ENCODE measurements at places on chromosomes 11 and 22.

- DNase-seq, result no peak
These were observed 261.7 kb downstream of the BUD13 start for GRCh38 chr11:116510886-116511650.

DNA sequence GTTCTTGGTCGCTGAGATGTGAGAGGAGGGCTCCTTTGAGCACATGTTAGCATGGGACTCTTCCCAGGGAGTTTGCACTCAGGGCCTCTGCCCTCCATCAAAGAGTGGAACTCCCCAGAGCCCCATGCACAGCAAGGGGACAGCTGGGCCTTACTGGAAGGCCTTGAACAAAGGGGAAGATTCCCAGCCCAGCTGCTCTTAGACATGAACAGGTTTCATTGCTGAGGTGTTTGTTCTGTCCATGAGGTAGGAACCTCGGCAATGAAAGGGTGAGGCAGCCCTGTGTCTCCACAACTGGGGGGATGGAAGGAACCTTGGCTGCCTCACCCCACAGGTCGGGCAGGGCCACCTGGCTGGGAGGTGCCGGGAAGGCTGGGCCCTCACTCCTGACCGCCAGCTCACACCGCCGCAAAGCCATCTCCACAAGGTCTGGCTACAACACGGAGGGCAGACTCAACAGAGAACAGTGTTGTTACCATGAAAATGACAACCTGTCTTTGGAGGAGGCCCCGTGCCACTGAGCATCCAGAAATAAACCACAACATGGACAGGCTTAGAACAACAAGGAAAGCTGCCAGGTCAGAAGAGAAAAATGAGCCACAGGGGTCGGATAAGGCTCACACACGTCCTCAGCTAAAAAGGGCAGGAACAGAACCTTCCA is 3.2 kb downstream of the DERL3 start:
- DNase-seq, result no peak

GRCh38 chr22:35921044-35921443 is 107.6 kb downstream of the RBFOX2 start:
- no peak for DNase-seq

GRCh38 chr22:48152164-48152775 is 1389.8 kb downstream of the TBC1D22A start:
- DNase-seq, result no peak

DNA sequence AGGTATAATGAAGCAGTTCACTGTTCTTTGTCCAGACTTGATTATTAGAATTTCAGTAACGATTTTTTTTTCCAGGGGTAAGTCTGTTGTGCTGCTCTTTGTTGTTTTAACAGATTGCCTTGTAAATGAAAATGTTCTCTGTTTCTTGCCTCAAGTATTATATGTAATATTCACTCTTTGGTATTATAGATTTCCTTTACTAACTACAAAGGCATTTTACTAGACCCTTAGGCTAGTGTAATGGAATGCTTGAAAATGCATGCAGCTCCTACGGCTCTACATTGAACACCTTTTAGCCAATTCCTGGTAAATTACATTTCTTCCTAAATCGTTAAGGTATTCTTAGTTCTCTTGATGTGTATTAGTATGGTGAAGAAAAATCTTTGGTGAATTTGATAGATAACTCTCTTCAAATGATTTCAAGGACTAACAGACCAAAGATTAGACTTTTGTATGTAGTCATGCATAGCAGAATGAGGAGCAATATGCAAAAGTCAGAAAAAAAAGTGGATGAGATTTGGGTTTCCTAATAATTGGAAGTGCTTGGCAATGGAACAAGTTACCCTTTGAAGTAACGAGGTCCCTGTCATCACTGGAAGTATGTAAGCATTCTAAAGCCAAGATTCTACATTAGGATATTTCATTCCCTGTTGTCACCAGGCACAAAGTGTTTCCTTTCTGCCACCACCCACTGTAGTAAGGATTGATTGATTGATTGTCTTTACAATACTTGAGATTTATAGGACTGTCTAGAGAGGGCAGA is 113.1 kb downstream of the DBX1 start:
- no peak for DNase-seq

DNA sequence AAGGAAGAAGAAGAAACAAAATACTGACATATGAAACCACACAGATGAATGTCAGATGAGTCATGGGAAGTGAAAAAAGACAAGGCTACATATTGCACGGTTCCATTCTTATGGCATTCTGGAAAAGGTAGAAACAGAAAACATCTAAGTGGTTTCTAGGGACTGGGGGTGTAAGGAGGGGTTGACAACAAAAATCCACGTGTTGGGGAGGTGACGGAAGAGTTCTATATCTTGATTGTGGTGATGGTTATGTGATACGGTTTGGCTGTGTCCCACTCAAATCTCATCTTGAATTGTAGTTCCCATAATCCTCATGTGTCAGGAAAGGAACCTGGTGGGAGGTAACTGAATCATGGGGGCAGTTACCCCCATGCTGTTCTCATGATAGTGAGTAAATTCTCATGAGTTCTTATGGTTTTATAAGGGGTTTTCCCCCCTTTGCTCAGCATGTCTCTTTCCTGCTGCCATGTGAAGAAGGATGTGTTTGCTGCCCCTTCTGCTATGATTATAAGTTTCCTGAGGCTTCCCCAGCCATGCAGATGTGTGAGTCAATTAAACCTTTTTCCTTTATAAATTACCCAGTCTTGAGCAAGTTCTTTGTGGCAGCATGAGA is 6.4 kb upstream of the ARFGAP3 start:
- no peak for DNase-seq

Measured in stimulated activated CD4-positive, alpha-beta T cell treated with anti-CD3 and anti-CD28 coated beads, Interleukin-1b, Interleukin-23, amount 100 ng/mL, for 1 hour (primary cell).